ENCODE measurements at places on chromosomes 7 and 10. TPM values are rescaled to one million over a fixed set of nuclear protein-coding genes. Genes with fewer than 3 reads are reported as not detected.

The OR6V1 gene
- polyA plus RNA-seq, result not detected

The LRRC4 gene
- polyA plus RNA-seq, result 2.1 TPM

The CNTNAP2 gene
- polyA plus RNA-seq, result 12.9 TPM

The NOC3L gene
- 13.7 TPM for polyA plus RNA-seq

The TEX47 gene
- polyA plus RNA-seq, result not detected

The CACNB2 gene
- 8.2 TPM for polyA plus RNA-seq

The ZNF789 gene
- polyA plus RNA-seq, result 61.3 TPM

The FAM25G gene
- not detected for polyA plus RNA-seq

The FXYD4 gene
- not detected for polyA plus RNA-seq

The ZSCAN25 gene
- polyA plus RNA-seq, result 14.3 TPM

DNA sequence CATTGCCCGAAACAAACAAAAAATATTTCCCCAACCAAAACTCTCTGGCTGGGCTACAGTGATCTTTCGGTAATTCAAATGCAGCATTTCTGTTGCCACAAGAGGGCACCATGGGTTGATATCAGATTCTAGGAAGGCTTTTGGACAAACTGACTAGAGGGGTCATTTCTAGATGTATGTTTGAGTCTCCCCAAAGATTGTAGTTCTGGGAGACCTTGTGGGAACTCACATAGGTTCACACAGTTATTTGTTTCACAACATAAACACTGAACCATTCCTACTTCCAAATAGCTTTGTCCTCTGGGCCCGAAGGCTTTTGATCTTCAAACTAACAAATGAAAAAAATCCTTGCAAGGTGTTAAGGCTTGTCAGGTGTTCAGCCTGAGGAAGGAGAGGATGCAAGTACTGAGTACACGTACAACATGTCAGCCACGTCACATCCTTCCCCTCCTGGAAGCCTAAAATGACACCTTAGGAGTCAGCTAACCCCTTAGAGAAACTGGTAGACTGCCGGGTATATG lies 37.0 kb upstream of the IL15RA start:
- peak; percentile 11 for DNase-seq

DNA sequence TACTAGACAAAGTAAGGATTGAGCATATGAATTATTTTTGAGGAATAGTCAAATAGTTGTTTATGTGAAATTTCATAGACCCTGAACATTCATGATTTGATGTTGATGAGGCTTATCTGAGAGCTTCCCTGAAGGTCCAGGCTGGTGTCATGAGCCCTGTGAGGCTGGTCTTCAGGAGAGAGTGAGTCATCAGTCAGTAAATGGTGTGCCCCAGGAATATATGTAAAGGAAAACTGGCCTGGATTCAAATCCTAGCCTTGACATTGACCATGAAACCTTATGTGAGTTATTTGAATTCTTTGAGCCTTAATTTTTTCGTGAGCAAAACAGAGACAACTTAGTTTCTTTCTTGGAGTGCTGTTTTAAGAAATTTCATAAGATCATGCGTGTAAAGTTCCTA lies 6.2 kb downstream of the TMEM236 start:
- DNase-seq, result peak; percentile 50

DNA sequence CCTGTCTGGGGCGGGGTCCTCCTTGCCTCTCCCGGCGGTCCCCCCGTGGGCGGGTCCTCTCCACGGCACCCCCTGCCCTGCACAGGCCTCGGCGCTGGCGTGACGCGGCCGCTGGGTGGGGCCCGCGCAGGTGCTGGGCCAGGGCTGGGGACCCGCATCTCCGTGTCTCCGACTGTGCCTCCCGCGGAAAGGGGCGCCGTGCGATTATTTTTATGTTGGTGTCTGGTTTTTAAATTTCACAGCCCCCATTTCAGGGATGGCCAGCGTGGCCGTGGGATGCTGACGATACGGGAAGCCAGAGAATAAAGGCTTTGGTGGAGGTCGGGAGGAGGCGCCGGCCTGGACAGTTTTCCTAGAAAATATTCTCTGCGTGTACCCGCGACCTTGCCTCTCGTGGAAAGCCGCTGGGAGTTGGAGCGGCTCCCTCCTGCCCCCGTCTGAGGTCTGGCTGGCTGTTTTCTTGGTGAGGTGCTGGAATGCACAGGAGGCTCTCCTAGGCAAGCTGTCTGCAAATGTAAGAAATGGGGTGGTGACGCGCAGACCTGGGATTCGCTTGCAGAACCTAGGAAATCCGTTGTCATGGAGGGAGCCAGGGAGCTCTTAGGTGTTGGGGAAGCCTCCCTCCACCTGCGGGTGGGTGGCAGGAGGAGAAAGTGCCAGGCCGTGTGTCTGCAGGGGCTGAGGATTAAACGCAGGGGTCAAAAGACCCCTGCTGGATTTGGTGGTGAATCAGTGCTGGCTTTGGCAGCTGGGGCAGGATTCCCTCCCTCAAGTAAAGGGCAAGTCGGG lies 28.7 kb upstream of the JAKMIP3 start:
- no peak for DNase-seq

GRCh38 chr7:113752689-113753088 lies 166.1 kb downstream of the PPP1R3A start:
- no peak for DNase-seq

- DNase-seq, result no peak
These were observed 1.5 kb downstream of the FRAT1 start for GRCh38 chr10:97320480-97321031.

DNA sequence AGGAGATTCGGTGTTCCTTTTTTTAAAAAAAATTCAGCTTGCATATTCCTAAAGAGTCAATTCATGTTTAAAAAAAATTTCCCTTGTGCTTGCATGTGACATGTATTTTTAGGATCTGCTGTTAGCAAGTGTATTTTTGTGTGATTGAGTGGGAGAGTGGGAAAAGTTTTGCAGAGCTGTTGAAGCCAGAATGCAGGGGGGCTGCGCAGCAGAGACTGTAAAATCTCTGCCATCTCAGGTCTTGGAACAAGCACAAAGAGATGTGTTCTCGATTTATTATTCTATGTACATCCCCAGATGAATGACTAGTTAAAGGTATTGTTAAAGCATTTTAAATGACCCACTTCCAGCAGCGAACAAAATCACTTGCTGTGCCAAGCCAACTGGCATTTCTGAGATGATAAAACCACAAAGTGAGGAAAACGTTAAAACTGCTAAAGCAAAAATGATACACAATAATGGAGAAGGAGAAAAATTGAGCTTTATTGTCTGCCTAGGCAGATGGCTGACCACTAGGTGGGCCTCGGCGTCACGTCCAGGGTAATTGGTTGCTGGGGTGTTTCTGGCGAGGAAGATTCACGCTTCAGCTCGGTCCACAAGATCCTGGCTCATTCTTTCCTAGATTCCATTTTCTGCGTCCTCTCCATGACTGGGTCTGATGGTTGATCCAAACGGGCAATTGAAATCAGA lies 67.0 kb upstream of the ATRNL1 start:
- DNase-seq, result no peak

DNA sequence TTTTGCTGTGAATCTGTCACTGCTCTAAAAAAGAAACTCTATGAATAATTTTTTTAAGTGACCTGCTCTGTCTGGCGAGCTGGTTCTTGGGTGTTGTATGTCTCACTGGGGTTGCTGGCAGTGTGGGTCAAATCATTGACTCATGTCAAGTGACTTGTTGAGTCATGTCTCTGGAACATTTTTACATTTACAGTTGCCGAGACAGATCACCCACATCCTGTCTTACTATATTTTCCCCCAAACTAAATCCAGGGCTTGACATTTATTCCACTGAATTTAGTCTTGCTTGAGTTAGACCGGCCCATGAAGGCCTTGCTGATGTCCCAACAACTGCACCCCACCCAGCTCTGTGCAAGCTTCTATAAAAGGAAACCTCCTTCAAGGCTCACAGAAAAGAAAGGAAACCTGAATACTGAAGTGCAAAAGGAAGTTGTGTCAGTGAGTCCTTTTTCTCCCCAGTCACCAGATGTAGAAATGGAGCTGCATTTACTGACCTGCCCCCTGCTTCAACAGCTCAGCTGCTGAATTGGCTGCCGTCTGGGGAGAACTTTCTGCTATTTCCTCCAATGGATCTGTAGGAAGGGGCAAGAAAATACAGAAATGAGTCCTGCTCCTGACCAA lies 290.3 kb downstream of the TNS3 start:
- no peak for DNase-seq

- DNase-seq, result no peak
These were observed 279.0 kb downstream of the ELFN1 start for GRCh38 chr7:1948887-1949680.

DNA sequence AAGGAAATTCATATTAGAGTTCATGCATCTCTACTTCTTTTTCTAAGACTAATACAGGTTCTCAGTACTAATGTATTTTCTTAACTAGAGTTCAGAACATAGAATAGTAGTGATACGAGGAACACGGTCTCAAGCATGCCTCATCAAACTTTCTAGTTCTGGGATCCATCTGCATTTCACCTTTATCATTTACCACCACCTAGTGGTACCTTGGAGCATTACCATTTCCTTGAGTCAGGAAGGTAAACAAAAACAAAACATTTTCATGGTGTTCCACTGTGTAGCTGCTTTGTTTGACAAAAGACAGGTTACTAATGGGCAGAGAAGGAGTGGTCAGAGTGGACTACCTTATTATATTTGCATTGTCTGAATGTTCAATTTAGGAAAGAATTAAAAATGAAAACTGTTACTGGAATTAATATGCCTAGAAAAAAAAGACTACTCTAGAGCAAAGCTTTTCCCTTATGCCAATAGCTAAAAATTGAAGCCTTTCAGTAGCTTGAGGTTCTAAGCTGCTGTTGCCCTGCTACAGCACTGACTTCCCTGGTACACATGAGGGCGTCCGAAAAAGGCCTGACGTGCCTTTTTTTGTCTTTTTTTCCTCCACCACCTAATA lies 44.5 kb downstream of the STARD3NL start:
- DNase-seq, result peak; percentile 43

DNA sequence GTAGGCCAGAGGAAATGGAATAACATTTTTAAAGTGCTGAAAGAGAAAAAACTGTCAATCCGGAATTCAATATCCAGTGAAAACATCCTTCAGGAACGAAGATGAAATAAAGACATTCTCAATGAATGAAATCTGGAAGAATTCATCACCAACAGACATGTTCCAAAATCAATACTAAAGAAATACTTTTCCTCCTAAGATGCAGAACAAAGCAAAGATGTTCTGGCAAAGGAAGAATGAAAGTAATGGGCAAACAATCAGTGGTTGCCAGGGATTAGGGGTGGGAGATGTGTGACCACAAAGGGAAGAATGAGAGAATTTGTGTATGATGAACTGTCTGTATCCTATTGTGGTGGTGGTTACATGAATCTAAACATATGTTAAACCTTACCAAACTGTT lies 52.8 kb upstream of the EEPD1 start:
- DNase-seq, result no peak

DNA sequence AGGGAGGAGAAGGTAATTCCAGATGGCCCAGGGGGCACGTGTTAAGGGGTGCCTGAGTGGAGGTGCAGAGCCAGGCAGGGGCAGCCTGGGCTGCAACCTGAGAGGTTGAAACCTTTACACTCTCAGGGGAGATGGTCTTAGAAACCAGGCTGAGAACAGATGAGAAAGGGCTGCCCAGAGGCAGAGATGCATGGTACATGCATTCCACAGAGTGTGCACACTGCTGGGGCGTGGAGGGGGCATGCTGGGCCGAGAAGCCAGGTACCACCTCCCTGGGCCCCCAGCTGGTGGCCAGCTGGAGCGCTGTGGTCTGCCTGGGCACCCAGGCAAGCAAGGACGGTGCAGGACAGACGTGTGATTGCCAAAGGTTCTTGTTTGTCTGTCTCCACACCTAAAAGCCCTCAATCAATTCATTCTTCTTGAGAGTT lies 14.1 kb upstream of the CSGALNACT2 start:
- DNase-seq, result no peak

DNA sequence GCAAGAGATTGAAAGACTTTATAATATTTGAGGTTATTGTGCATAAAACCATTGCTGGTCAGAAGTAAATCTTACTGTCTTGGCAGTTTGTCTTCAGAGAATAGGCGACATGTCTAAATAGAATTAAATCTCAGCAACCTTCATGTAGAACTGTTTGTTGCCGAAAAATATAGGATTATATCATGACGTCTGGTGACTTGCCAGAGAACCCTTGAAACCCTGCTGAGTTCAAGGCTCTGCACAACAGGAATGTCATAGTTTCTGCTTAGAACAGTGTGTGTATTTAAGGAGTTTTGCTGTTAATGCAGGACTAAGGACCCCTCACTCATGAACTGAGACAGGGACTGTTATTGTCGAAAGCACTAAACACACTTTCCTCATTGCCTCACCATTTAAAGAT lies 206.4 kb upstream of the ETV1 start:
- no peak for DNase-seq

DNA sequence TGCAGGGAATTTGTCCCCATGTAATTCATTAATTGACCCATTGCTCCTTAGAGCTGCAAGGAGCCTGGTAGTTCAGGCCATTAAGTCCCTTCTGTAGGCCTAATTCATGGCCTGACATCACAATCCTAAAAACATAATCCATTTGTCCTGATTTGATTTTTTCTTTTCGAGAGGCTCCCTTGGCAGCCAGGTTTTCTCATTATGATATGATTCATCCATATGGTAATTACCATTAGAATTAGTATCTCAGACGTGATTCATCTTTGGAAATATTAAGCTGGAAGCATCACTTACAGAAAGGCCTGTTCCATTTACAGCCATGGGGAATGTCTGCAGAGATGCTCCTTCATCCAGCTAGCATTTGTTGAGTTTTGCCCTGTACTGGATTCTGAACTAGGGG lies 128.5 kb downstream of the PLCE1 start:
- peak; percentile 9 for DNase-seq

GRCh38 chr10:116175231-116175630 lies 97.8 kb downstream of the GFRA1 start:
- DNase-seq, result no peak

- DNase-seq, result no peak
These were observed 36.5 kb downstream of the IL15RA start for GRCh38 chr10:5940807-5941218.

- no peak for DNase-seq
These were observed 50.0 kb upstream of the FRMD4A start for GRCh38 chr10:14380746-14381145.

DNA sequence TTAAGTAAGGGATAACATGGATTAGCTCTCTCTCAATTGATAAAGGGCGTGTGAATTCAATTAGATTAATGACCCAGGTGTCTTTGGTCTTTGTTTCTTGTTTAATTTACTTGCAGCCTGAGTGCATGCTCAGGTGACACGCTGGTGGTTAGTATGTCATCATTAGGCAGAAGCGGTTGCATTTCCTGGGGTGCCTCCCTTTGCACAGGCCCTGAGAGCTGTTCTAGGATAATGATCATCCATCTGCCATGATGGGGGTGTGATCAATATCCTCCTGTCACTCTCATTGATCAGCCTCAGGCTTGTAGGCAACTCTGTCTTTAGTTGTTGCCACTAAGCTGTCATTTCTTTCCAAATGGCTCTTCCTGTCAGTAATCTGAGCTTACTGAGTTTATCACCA lies 99.6 kb upstream of the NPS start:
- DNase-seq, result no peak
